ENCODE measurements at places on chromosomes 2 and 18. TPM values are rescaled to one million over a fixed set of nuclear protein-coding genes. Genes with fewer than 3 reads are reported as not detected.
A peak's percentile ranks its signal among the peaks of the same experiment; 100 is the strongest.

- DNase-seq = peak; percentile 2
Observed at GRCh38 chr2:41241325-41242000, 789.6 kb upstream of the SLC8A1 start.

DNA sequence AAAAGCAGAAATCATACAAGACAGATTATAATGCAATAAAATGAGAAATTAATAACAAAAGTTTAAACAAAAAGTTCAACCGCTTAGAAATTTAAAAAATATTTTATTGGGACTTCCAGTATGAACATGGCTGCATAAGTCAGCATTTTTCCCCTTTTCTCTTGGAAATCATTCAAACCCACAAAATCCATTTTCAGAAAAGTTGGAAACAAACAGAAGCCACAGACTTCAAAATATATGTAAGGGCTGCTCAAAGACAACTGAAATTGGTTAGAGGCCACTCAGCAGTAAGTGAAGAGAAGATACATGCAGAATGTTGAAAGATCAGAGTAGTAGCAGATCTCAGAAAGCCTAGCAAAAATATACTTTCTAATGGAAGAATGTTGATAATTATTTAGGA is 194.0 kb downstream of the DYSF start:
- no peak for DNase-seq

Gene NYAP2
- 0.95 TPM for total RNA-seq

Gene ALLC
- total RNA-seq = not detected

DNA sequence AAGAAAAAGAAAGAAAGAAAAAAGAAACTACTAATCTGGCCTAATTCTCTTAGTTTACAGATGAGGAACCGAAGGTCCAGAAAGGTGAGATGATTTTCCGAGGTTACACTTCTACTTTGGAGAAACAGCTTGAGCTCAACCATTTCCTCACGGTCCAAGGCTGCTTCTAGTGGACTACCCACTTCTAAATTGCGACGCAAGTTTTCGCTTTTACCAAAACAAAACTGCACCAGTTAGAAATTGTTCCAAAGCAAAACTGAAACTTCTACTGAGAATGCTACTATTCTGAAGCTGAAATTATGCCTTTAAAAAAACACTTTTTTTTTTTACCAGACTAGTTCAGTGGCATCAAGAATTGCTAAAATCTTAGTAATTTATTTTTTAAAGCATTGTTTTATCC is 101.6 kb downstream of the INO80D start:
- no peak for DNase-seq

- no peak for DNase-seq
Observed at GRCh38 chr2:88351249-88351601, 101.3 kb downstream of the FOXI3 start.

Gene LDLRAD4
- 6.9 TPM for total RNA-seq

- DNase-seq = no peak
Observed at GRCh38 chr18:73647391-73647790, 500.2 kb downstream of the FBXO15 start.

DNA sequence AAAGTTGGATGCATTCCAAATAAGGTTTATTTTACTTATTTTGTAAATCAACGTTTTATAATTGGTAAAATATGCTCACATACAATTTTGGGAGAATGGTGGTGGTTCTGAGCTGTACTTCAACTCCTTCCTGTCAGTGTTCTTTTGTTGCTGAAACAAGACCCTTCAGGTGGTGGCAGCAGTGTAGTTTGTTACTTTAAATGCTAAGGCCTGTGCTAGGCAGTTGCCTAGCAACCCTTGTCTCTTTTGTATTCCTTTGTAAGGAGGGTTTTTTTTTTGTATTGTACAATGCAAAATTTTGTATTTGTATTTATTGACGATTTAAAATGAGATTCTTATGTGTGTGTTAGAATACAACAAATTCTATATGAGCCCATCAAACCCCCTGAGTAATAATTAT is 166.0 kb upstream of the FAM98A start:
- no peak for DNase-seq

Gene HTR2B
- total RNA-seq = not detected

DNA sequence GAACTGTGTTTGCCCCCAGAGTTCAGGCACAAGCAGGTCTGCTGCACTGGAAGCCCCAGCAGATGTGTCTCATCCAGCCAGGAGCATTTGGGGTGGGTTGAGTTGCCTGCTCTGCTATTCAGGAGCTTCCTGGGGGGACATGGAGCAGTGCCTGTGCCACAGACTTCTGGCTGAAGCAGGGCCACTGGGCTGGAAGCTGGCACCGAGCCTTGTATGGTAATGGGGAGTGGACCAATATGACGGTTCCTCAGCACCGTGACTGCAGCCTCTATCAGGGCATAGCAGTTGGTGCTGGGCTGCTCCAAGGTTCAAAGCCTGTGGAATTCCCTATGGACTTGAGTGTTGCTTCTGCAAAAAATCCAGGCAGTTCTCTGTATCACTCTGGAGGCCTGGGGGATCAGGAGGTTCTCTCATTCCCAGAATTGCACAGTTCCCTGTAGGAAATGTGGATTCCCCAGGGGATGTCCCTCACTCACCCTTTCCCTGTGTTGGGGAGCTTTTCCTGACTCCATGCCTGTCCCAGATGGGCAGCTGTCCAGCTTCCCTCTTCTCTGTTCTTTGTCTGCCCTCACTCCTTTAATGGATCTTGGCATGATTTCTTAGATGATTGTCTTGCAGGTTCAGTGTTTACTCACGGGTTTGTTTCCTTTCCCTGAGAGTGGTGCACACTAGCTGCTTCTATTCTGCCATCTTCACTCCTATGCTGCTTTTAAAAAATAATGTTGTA is 37.2 kb upstream of the THSD7B start:
- no peak for DNase-seq

- DNase-seq = no peak
Observed at GRCh38 chr2:159608723-159609308, 7.5 kb downstream of the BAZ2B start.

DNA sequence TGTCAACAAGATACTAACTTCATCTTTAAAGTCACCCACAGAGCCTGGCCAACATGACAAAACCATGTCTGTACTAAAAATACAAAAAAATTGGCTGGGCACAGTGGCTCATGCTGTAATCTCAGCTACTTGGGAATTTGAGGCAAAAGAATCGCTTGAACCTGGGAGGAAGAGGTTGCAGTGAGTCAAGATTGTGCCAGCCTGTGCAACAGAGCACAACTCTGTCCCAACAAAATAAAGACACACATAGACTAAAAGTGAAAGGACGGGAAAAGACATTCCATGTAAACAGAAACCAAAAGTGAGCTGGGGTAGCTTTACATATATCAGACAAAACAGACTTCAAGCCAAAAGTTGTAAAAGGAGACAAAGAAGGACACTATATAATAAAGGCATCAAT is 34.8 kb downstream of the USP34 start:
- no peak for DNase-seq

Gene IL1RL2
- not detected for total RNA-seq

DNA sequence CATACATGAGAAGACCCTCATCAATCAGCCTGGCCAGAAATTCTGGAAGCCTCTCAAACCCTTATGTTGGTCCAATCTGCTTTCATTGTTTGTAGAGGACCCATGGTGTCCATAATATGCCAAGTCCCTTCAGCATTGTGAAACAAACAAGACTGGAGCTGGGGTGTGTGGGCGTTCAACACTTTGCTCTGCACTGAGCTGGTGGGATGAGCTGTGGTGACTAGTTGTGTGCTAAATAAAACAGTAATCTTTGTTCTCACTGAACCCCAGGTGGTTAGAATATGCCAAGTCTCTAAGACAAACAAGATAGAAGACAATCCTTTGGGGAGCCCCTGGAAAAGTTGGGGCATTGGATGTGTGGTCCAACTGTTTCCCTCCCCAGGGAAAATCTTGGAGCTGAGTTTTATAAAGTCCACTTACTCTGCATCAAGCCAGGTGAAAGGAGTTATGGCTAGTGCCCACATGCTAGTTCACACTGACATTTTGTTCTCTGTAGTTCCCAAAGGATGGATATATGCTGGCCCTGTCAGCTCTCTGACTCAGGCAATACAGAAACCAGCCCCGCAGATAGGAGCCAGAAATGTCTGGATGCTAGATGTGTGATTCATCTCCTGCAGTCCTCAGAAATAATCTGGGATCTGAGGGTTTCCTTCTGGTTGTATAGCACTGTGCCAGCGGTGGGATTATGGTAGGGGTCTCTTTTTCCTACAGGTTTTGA is 260.2 kb downstream of the TMX3 start:
- DNase-seq = no peak

GRCh38 chr18:36066001-36066400 is 1.4 kb downstream of the RPRD1A start:
- DNase-seq = no peak
